Small intestine (tissue), 16 donors: ENCODE measurements at places on chromosomes 1 and 21. TPM values are rescaled to one million over a fixed set of nuclear protein-coding genes. Genes with fewer than 3 reads are reported as not detected.

- peak overlapping the region; percentile 35 for H3K27ac ChIP-seq
- DNase-seq = peak; percentile 17
- H3K4me3 ChIP-seq = no peak overlapping the region
These were observed 38.1 kb downstream of the VANGL2 start for GRCh38 chr1:160438317-160438918.

- H3K36me3 ChIP-seq = no peaks in the 10 kb centered on the region
- no peak overlapping the region for H3K4me3 ChIP-seq
- no peak overlapping the region for H3K27ac ChIP-seq
- H3K27me3 ChIP-seq = no peaks in the 10 kb centered on the region
These were observed 123.2 kb downstream of the DMRTB1 start for GRCh38 chr1:53582211-53583020.

- DNase-seq = peak; percentile 55
- H3K4me1 ChIP-seq = peaks cover 13% of the 10 kb centered on the region
- no peak overlapping the region for H3K27ac ChIP-seq
- no peaks in the 10 kb centered on the region for H3K27me3 ChIP-seq
These were observed 1.2 kb upstream of the UBAP2L start for GRCh38 chr1:154219541-154219940.

- no peaks in the 10 kb centered on the region for H3K4me1 ChIP-seq
- no peak overlapping the region for H3K27ac ChIP-seq
- H3K36me3 ChIP-seq = no peaks in the 10 kb centered on the region
- no peak overlapping the region for H3K4me3 ChIP-seq
- no peak for DNase-seq
These were observed 209.7 kb upstream of the VAMP3 start for GRCh38 chr1:7561331-7561921.

GRCh38 chr1:18943914-18944572 is 12.4 kb downstream of the IFFO2 start:
- H3K4me1 ChIP-seq = peaks cover 28% of the 10 kb centered on the region
- DNase-seq = no peak
- no peaks in the 10 kb centered on the region for H3K27me3 ChIP-seq
- H3K27ac ChIP-seq = no peak overlapping the region

- no peaks in the 10 kb centered on the region for H3K4me1 ChIP-seq
- no peak for DNase-seq
- H3K27me3 ChIP-seq = no peaks in the 10 kb centered on the region
- H3K27ac ChIP-seq = no peak overlapping the region
- no peaks in the 10 kb centered on the region for H3K36me3 ChIP-seq
These were observed 657.1 kb upstream of the BRINP3 start for GRCh38 chr1:191134796-191135195.

DNA sequence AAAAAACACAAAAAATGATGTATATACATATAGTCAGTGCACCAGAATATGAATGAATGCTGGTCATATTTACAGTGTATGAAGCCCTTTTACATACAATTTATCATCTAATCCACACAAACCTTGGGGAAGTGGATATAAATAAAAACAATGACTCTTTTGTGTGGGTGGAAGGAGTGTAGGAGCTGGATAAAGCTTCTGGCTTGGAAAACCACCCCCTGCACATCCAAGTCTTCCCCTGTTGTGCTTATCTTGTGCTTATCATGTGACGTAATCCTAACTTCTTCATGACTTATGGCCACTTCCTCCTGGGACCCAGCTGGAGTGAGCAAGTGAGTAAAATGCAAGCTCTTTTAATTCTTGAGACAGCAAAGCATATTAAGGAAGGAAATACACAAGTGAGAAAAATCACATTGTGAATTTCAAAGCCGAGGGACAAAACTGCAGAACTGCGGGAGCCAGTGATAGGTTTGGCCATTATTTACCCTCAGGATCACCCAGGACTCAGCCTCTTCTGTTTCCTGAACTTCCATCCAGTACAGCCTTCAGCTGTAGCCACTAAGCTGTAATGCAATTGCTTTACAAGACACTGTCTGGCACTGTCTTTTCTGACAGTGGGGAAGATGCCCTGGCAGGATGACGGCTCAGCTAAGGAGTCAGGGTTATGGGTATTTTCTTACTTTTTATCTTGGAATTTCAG is 104.0 kb upstream of the PPM1J start:
- no peaks in the 10 kb centered on the region for H3K36me3 ChIP-seq
- no peak overlapping the region for H3K4me3 ChIP-seq
- H3K27me3 ChIP-seq = no peaks in the 10 kb centered on the region
- H3K27ac ChIP-seq = peak overlapping the region; percentile 74
- H3K4me1 ChIP-seq = peaks cover 17% of the 10 kb centered on the region
- peak; percentile 64 for DNase-seq

DNA sequence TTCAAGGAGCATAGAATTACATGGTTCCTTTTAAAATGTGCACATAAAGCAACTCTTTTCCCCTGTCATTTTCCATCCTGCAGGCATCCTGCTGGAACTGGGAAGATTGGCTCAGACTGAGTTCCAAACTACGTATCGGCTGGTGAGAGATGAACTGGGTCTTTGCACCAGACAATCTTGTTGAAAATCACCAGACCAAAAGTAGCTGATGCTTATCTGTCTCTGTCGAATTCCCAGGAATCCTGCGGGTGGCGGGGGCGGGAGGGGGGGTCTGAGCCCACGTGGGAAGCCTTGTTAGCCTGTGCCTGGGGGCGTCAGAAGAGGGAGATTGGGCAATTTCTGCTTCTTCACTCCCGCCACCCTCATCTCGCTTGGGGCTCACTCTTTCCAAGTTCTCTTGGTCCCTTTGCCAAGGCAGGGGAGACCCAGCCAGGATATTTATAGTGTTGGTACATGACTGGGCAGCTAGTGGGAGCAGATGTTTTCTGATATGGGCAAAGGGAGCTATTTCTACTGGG is 90.1 kb upstream of the SLC25A33 start:
- no peak for DNase-seq
- H3K27me3 ChIP-seq = no peaks in the 10 kb centered on the region
- no peaks in the 10 kb centered on the region for H3K36me3 ChIP-seq

GRCh38 chr21:16550917-16551741 is 821.3 kb downstream of the USP25 start:
- no peaks in the 10 kb centered on the region for H3K36me3 ChIP-seq
- H3K4me1 ChIP-seq = no peaks in the 10 kb centered on the region
- H3K27ac ChIP-seq = no peak overlapping the region

Gene SHISAL2A
- not detected for polyA plus RNA-seq

Gene CFAP45
- polyA plus RNA-seq = not detected

Gene EXTL2
- 21.5 TPM for polyA plus RNA-seq
